A549 (cell line): ENCODE measurements at places on chromosomes 7 and 10. TPM values are rescaled to one million over a fixed set of nuclear protein-coding genes. Genes with fewer than 3 reads are reported as not detected.

GRCh38 chr10:70283445-70284399, at the start of gene NPFFR1:
Gene NPFFR1 (minus strand): TSS chr10:70284004. CDS start chr10:70283676, 328 bp downstream.
- no peak for DNase-seq

ITPRID1 gene
- polyA plus RNA-seq: not detected in 3 replicates

WIPF3 gene
- 0.30 to 0.42 TPM (median 0.36 TPM) in 3 replicates for polyA plus RNA-seq

PRF1 gene
- not detected in 3 replicates for polyA plus RNA-seq

DNA sequence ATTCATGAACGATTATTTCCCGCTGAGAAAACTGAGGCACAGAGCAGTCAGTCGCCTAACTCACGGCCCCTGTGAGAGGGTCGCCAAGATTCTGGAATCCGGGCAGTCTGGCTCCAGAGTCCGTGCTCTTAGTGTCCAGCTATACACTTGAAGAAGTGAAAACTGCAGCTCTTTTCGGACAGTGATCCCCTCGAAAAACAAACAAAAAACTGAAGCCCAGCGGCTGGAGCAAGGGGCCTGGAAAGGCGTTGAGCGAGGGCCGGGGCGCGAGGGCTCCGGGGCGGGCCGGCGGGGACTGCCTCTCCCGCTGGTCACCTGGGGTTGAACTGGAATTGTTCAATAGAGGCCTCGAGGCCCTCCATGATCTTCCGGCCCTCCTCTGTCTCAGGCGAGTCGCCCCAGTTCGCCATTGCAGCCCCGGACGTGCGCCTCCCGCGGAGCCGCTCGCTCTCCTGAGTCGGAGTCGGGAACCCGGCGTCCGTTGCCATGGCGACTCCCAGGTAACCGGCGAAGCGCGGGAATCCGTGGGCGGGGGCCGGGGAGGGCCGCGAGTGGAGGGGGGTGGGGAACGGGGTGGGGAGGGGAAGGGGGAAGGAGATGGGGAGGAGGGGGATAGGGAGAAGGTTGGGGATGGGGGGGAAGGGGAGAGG, 881 bp downstream of the C10orf67 start:
- DNase-seq: peak; percentile 9

- DNase-seq: no peak
Measured at GRCh38 chr10:34087095-34087418, 728.0 kb downstream of the PARD3 start.

- no peak for DNase-seq
Measured at GRCh38 chr10:66714741-66715140, 211.1 kb upstream of the LRRTM3 start.

CDHR1 gene
- polyA plus RNA-seq: 0.03 to 0.10 TPM (median 0.09 TPM) in 3 replicates
